ENCODE measurements at places on chromosomes 4 and X.

DNA sequence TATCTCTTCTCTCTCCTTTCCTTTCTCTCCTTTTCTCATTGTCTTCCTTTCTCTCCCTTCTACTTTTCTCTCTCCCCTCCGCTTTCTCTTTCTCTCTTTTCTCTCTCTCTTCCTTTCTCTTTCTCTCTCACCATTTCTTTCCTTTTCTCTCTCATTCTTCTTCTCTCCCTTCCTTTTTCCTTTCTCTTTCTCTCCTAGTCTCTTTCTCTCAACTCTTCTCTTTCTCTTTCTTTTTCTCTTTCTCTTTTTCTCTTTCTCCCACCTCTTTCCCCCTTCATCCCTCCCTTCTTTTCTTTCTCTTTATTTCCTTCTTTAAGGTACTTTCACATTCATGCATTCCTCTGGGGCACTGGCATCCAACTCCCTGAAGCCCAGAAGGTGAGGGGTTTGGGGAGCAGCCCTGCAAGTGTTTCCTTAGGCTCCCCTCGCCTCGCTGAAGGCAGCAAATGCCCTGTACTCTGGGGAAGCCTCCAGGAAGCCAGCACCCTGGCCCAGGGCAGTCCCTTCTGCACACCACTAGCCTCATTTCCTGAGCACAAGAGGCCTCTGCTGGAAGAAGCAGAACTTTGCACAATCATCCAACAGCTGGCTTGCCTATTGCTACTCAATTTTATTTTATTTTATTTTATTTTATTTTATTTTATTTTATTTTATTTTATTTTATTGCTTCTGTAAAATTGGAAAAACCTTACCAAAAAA, 124.2 kb downstream of the NFKB1 start:
- no peak for DNase-seq

- DNase-seq, result no peak
Observed at GRCh38 chr4:76696109-76696508, 201.8 kb downstream of the SOWAHB start.

- no peak for DNase-seq
Observed at GRCh38 chr4:150990250-150990649, 24.8 kb downstream of the LRBA start.

DNA sequence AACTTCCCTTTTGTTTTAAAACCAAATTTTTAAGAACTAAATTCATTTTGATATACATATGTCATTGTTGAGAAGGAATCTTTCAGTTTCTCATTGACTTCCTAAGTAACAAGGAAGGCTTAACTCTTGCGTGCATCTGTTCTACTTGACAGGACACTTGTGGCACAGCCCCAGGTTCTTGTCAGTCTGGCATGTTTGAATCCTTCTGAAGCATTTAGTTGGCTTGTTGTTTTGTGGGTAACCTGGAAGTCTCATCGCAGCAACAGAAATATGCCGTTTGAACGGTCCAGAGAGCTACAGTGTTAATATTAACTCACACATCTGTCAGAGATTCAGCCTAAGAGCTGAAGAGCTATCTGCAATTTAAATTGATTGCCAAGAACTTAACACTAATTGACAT, 76.0 kb downstream of the GLRA3 start:
- DNase-seq, result no peak

DNA sequence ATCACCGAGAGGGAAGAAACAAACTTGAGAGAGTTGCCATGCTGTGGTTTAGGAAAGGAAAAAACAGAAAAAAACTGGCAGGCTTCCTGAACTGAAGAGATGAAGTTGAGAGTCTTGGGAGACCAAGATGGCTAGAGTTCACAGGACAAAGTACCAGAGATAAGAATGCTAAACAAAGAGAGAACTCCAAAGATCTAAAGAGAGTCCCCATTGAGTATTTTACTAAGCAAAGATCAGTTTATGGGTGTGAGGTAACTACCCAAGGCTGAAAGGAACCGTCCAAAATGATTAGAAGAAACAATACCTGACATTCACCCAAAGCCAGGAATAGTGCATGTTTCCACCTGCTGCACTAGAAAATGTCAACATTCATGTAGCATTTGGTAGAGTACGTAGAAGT, 21.8 kb upstream of the COX7B2 start:
- DNase-seq, result no peak

DNA sequence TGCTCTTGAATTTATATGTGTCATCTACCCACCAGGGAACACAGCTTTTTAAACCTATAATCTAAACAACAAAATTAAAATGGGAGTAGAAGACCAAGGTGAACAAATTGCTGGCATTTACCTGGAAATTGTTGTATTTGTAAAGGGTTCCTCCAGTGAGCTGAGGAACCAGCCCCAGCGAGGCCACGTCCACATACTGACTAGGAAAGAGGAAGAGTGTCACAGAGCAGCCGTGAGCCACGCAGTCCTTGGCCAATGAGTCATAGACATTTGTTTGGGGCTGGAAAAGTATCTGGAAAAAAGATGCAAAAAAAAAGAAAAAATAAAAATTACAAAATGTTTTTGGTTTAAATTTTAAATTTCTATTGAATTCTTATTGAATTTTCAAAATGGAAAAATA, 58.7 kb downstream of the METTL14 start:
- DNase-seq, result no peak

DNA sequence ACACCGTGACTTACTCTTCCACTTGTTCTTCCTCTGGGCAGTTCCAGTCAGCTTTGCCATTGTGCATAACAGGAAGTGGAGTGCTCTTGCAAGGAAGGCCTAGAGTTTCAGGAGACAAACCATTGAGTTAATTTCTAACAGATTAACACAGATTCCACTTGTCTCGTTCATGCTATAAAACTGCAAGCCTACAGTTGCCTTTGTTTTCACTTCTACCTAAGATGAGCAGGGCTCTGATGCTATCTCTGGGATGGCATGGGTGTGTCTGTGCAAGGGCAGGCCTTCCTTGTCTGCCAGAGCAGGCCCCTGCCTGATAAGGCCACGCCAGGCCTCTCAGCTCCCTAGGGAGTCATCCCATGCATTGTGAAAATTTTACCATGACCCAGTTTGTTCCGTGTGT, 67.7 kb upstream of the PGRMC2 start:
- DNase-seq, result no peak

DNA sequence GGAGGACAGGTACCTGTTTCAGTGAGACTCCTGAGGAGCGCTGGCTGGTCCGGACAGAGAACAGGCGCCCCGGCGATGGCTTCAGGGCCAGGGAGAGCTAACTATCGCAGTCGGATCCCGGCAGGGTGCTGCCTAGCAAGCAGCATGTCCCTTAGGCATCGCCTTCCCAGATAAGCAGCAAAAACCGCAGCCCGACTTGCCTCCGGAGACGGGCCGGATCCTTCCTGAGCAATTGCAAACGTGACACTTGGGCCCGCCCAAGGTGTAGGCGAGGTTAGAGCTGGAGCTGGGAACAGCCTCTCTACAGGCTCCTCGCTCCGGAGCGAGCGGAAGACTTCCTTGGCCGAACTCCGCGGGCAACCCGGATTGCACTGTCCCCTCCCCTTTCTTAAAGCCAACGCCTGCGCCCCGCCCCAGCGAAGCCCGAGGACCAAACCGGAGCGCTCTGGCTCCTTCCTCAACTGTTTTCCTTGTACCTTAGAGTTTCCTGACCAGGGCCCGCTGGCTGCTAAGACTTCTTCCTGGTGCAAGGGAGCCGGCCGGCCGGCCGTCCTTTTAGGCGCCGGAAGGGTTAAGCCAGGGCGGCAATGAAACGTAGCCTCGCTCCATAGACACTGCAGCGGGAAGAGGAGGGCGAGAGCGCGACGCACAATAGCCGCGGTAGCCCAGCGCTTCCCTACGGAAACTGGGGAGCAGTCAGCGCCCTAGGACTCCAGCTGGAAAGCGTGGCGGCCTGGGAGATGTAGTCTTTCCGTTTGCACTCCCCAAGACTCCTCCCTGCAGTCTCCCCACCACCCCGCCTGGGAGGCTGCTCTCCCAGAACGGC, at the start of gene OPHN1:
OPHN1 (minus strand) TSS at position 341 of the 826 bp plus-strand sequence. CDS start 475 bp downstream, outside the sequence.
- no peak for DNase-seq

DNA sequence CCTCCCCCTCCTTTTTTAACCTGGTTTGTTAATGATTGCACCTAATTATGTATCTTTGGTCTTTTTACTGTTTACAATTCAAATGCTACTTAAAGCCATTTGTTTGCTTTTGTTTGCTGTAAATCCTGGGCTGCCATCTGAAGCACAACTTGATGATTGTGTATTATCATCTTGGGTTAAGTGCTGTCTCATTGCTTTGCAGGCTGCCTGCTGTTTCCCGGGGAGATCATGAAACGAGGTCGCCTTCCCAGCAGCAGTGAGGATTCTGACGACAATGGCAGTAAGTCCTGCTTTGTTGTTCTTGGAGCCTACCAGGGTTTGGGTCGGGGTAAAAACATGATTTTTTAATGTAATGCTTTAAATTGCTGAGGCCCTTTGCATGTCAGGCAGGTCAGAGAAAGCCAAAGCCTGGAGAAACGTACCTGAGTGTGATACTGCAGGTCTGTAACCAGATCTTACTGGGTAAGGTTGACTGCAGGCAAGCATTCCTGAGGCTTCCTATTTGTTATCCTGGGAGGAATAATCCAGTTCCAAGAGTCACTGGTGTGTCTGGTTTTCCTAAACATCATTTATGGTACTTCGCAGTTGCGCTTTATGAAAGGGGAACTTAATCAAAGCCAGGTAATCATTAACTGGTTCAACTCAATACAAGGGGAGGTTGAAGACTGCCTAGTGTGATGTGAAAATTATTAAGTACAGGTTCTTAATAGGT, 22.2 kb downstream of the JADE1 start:
- DNase-seq, result no peak

GRCh38 chr4:186570193-186570996, 15.0 kb upstream of the MTNR1A start:
- no peak for DNase-seq

GRCh38 chr4:153521999-153522801, 56.0 kb downstream of the TMEM131L start:
- DNase-seq, result no peak

- no peak for DNase-seq
Observed at GRCh38 chr4:113962016-113962347, 17.5 kb downstream of the ARSJ start.

GRCh38 chr4:159024266-159024665, 78.6 kb upstream of the RAPGEF2 start:
- DNase-seq, result no peak

DNA sequence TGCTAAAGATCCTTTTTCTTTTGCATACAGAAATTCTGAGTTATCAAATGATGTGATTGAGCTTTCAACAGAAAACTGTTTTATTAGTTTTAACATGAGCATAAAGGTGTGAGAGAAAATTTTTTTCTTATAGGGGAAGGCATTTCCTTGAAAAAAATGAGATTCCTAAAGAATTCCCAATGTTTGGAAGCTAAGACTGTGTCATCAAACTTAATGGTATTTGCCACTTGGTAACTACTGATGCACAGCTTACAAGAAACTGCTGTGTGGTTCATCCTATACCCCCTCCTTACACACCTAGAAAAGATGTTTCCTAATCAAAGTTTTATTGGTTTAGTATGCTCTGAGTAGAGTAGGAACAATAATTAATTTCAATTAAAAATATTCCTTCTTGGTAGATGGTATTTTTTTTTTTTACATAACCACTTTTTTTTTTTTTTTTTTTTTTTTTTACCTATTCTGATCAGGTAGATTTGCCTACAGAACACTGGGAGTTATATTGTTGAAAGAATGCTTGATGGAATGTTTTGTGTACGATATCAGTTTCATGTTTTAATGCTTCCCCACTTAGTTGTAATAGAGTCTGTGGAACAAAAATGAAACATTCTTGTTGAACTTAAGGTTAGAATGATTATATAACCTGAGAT, 6.0 kb downstream of the PTPN13 start:
- no peak for DNase-seq

GRCh38 chrX:2478546-2479419, 22.0 kb downstream of the DHRSX start:
- no peak for DNase-seq

DNA sequence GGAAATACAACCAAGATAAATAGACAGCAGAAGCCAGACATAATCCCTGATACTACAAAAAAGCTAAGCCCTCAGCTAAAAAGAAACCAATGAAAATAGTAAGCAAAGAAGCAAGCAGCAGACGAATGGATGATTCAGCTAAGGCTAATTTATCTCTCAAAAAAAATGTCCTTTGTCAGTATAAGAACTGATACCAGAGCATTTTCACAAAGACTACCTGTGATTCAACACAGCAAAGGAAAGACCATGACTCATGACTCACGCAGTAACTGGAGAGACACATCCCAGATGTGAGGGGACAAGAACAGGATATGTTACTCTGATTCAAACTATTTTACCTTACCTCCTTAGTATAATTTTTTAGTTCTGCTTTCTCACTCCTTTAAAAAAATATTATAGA, 22.7 kb upstream of the TMPRSS11F start:
- no peak for DNase-seq

DNA sequence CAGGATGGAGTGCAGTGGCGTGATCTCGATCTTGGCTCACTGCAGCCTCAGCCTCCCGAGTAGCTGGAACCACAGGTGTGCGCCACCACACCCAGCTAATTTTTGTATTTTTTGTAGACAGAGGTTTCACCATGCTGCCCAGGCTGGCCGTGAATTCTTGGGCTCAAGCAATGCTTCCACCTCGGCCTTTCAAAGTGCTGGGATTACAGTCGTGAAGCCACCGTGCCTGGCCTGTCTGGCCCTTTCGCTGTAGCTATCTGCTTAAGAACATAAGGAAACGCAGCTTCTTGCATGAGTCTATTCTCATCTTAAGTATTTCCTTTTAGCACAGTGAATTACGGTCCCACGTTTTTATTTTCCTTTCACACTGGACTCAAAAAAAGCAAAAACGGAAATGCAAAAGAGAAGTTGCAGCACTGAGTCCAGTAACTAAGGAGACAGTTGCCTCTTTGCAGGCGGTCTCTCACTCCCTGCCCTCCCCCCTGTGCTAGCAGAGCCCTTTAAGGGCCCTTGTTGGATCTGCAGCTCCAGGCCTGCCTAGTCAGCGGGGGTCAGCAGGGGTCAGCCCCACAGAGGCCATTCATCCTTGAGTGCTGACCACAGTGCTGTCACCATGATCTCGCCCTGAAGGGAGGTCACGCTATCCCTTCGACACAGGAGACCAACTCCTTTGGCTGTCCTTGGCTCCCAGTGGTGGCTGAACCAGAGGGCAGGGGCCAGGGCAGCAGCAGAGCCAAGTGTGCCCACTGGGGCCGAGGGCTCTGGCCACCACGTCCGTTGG, 21.8 kb upstream of the TBC1D14 start:
- no peak for DNase-seq

DNA sequence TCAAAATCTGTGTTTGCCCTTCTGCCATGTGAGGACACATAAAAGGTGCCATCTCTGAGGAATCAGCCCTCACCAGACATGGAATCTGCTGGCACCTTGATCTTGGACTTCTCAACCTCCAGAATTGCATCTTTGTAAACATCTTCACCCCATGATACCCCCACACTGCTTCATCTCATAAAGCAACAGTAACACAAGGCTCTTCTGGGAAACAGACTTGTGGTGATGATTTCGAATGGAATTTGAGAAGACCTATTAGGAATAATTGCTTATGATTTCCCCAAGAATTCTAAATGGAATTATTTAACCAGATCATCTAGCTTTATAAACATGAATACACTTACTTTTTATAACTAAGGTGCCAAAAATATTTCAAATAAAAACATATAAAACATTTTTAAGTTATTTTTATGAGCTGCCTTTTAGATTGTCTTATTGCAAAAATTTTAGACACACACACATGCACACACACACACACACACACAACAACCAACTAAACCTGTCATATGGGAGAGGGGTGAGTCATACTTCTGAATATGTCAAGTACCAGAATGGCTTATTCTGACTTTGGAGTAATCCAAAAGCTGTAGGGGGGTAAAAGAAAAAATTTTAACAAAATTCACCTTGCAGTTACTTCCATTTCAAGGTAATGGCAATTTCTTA, 82.0 kb downstream of the USP46 start:
- no peak for DNase-seq

GRCh38 chrX:115330498-115331168, 41.1 kb downstream of the LUZP4 start:
- DNase-seq, result peak; percentile 34
